NCI-H510A treated with DMSO at 0.1 percent for 48 hours (cell line): ENCODE measurements at places on chromosomes 1 and 21.

- no peak for DNase-seq
Observed at GRCh38 chr1:245953876-245954660, 553.0 kb downstream of the SMYD3 start.

DNA sequence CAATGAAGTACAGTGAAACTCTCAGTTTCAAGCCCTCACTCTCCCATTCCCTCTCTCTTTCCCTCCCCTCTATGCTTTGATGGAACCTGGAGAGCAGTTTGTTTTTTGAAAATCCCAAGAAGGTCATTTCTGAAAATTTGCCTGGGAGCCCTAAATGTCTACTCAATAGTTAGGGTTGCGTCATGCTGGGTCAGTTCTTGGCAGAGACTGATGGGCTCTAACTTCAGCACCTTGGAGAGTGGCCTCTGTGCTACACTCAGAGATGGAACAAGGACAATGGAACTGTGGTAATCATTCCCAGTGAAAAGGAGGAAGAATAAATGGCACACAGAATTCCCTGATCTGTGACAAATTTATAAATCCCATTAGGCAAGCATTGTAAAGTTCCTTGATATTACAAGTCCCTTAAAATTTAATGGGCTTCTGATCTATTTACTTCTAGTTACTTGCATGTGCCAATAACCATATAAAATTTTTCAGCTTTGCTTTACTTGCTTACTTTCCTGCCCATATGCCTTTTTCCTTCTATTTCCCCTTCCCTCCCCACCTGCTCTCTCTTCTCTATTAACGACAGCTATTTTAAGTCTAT, 182.9 kb upstream of the KCND3 start:
- DNase-seq, result no peak

GRCh38 chr1:64539781-64540218, 69.9 kb downstream of the CACHD1 start:
- peak; percentile 23 for DNase-seq

DNA sequence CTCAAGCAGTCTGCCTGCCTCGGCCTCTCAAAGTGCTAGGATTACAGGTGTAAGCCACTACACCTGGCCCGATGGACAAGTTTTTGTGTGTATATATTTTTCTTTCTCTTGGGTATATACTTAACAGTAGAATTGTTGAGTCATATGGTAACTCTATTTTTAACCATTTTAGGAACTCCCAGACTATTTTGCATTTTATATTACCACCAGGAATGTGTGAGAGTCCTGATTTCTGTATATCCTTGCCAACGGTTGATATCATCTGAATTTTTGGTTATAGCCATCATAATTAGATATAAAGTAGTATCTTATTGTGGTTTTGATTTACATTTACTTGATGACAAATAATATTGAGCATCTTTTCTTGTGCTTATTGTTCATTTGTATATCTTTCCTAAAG, 20.7 kb downstream of the FNBP1L start:
- no peak for DNase-seq

DNA sequence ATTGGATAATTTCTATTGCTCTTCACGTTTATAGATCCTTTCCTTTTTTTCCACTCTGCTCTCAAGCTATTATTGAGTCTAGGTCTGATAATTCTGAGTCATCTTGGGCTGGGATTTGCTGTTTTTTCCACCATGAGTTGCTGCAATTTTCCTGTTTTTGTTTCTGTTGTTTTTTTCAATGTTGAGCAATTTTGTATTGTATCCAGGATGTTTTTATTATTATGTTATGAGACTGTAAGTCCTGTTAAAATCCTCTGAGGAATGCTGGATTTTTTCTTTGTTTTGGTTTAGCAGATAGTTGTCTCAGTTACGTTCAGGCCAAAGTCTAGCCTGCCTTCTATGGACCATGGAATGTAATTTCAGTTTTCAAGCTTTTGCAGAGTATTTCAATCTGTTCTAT, 13.0 kb upstream of the SLC35A3 start:
- DNase-seq, result no peak

DNA sequence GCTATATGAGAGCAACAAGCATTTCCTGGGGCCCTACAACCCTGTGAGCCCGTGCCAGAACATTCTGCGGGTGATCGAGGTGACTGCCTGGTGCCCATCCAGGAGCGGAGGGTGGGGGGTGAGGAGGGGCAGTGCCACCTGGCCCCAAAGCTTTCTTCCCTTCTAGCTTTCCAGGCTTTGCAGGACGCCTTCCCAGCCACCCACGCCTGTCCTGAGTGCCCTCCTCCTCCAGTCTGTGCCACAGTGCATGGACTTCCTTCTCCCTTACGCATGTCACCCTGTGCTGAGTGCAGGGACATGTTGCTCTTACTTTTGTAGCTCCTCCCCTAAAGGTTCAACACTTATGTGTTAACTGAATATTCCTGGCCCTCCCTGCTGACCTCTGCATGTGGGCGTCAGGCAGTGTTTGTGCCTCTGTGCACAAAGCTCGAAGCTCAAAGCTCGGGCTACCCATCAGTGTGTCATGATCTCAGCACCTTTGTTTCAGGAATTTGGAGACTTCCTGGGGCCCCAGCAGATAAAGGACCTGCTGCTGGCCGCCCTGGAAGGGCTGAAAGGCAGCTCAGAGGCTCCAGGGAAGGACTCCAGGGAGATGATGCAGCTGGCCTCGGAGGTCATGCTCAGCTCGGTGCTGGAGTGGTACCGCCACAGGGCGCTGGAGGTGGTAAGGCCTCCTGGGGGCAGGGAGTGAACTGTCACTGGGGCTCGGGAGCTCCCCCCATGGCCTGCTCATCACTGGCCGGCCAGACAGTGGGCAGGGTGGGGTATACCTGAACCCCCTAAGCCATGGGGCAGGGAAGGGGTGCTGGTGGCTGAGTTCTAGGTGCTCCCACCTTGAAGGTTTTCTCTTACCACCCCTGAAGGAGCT, 36.7 kb upstream of the TTC4 start:
- no peak for DNase-seq

- no peak for DNase-seq
Observed at GRCh38 chr1:160206036-160206389, 829 bp downstream of the PEA15 start.

- DNase-seq, result no peak
Observed at GRCh38 chr1:89539128-89539527, 14.5 kb downstream of the LRRC8B start.

GRCh38 chr1:152519851-152520250, 5.6 kb downstream of the CRCT1 start:
- DNase-seq, result no peak

GRCh38 chr1:245831518-245831917, 675.6 kb downstream of the SMYD3 start:
- no peak for DNase-seq

DNA sequence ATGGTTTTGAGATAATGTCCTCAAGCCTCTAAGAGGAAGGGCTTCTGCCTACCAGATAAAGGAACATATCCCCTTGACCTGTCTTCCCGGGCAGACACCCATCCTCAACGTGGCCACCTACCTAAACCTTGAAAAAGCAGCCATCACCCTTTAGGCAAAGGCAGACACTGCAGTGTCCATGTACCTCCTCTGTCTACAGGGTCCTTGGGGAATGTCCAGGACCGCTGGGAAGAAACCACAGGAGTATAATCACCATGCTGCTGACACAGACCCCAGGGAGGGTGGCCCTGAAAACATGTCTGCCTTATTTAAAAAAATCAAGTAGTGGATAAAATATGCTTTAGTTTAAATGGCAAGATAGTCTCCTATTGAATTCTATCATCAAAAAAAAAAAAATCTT, 16.6 kb downstream of the BCAR3 start:
- no peak for DNase-seq

DNA sequence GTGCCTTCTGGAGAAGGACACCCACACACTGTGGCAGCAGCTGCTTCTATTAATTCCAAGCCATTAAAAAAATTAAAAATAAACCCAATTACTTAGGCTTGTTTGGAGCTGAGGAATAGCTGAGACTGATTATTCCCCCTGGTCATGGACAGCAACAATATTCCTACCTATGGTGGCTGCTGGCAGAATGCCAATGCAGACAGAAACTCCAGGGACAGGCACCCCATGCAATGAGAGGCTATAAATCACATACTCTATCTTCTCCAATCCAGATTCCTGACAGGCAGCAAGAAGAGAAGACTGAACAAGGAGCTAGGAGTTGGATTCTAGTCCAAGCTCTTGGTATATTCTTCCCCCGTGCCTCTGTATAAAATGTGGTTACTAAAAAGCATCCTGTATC, 275.4 kb upstream of the BEND5 start:
- peak; percentile 51 for DNase-seq

DNA sequence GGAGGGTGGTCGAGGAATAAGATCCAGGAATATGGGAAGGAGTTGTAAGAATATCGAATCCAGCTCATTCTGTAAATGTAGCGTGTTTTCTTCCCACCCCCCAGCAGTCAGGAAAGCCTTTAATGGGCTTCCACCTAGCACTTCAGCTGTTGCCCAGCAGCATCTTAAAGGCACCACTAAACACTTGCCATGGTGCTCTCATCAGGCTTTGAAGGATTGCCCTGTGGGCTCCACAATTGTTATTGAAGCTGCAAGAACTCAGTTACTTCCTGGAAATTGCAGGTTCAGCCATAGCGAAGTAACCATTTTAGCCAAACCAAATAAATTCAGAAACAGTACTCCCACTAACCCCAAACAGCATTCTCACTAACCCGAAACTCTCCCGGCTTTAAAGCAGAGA, 511.2 kb downstream of the PLPP3 start:
- DNase-seq, result no peak

DNA sequence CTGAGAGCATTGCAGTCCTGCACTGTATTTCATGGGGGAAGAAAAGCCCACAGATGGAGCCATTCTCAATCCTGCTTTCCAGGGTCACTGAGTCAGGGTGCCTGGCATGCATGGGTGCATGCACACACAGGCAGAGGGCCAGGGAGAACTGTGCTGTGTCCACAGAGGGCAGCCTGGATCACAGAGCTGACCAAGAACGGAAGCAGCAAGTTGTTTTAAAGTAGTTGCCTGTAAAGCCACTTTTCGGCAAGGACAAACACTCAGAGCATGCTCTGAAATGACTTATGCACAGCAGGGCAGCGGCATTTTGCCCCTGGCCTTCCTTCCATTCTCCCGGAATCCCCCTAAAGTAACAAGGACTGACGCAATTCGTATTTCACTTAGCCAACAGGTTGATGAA, 3.6 kb downstream of the ERG start:
- no peak for DNase-seq

- DNase-seq, result no peak
Observed at GRCh38 chr1:230641900-230642262, 400 bp upstream of the COG2 start.

GRCh38 chr1:43976045-43976444, 1.3 kb downstream of the ATP6V0B start:
- DNase-seq, result no peak

DNA sequence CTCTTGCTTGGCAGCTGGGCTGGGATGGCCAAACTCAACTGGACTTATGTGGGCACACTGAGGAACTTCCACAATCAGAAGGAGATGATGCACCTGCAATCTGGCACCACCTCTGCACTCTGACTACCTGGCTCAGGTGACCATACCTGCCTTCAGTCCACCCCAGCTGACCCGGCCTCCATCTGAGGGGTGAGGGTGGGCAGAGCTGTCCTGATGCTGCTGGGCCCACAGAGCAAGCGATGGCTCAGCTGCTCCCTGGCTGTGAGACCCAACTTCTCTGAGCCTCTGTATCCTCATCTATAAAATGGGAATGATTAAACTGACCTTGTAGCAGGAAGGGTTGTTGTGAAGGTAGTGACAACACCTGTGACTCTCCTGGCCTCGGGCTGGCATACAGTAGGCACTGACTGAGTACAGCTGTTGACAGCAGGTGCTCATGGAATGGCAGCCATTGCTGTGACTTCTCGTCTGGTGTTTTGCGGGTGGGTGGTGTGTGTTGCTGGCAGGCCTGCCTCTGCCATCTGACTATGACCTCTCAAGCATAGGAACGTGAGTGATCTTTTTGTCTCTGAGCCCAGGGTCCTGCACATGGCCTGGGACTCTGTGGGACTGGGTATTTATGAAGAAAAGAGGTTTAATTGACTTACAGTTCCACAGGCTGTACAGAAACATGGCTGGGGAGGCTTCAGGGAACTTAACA, 438.5 kb downstream of the PTPRU start:
- DNase-seq, result no peak

- DNase-seq, result no peak
Observed at GRCh38 chr1:153291514-153291913, 21.2 kb downstream of the PGLYRP3 start.

DNA sequence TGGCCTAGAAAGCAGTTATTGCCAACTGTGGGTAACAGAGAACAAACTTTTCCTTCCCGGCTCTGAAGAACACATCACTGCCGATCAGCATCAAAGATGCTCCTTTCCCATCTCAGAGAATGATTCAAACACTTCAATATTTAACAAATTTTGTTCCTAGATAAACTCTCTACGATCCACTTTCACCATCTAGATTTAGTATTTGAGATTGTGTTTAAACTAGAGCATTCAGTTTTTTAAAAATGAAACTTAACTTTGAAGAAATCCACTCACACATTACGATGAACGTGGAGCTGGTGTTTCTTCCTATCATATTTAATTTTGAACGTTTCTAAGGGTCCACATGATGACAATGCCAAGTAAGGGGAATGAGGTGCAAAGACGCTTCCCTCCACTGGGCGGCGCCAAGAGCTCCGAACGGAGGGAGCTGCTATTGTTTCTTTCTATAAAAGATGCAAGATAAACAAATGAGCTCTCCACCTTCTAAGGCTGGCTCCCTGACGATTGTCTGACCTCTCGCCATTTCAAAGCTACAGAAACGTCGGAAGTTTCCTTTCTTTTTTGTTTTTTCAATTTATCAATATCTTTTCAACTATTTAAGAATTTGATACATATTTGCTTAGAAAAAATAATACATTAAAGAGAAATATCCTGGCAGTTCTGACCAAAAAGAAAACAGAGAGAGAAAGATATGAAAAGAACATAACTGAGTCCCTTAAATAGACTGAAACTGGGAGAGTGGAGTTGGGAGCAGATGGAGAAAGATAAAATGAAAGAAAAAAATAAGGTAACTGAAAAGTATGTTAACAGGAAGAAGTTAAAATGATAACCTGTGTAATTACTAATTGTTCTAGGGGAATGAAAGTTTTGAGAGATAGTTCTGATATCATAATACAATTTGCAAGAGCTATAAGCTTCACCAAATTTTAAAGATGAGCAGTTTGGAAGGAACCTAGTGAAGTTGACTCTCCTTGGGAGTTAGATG, 4.4 kb upstream of the BARHL2 start:
- DNase-seq, result peak; percentile 95

DNA sequence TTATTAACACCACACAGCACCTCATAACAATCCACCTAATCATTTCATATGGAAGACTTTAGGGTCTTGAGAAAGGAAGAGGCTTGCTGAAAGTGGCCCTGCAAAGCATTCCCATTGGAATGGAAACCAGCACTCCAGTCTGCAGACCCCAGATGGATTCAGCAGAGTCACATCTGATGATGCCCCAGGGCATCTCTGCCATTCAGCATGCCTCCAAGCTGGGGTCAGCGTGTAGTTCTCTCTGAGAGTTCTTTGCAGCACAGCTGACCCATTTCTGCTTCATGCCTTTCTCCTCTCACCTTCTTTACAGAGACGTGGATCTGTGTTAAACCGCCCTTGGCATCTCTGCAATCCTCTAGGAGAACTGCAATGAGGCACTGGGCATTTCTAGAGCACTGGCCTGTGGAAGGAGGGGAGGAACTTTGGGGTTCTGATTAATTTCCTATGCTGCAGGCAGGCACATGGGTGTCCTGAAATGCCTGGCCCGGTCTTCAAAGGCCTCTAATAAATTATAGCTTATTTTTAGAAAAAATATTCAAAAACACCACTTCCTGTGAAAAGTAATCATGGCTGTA, 2.6 kb upstream of the LUZP1 start:
- no peak for DNase-seq
